ENCODE measurements at places on chromosomes 1 and 21.

- peak; percentile 82 for DNase-seq
Observed at GRCh38 chr1:172727956-172728603, 69.2 kb downstream of the FASLG start.

DNA sequence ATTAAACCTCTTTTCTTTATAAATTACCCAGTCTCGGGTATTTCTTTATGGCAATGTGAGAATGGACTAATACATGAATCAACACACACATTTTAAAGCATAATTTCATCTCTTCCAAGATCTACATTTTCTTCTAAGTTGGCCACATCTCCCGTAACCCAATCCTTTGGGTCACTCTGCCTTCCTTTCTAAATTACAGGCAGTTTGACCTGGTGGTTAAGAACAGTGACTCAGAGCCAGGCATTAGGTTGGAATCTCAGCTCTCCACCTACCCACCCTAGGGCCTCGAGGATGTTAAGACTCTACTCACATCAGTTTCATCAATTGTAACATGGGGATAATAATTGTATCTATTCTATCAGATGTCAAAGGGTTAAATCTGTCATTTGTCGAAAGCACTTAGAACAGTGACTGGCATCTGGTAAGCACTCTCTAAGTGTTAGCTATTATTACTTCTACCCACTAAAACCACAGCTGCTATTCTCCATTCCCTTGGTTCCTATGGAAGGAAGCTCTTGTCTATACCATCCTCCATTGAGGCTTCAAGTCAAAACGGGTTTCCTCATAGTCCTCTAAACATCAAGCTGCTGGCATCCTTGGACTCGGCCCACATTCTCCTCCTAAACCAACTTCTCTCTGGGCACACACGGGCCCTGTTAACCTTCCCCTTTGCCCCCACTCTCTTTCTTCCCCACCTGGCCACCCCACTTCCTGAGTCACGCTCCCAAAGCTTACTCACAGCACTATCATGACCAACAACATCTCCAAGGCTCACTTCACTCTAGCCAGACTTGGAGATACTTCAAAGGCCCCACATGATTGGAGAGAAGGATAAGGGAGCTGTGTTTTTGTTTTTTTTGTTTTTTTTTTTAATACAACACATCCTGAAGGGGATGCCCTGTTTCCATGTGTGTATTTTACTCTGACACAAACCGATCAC lies 116.9 kb downstream of the TGFBR3 start:
- DNase-seq: no peak

DNA sequence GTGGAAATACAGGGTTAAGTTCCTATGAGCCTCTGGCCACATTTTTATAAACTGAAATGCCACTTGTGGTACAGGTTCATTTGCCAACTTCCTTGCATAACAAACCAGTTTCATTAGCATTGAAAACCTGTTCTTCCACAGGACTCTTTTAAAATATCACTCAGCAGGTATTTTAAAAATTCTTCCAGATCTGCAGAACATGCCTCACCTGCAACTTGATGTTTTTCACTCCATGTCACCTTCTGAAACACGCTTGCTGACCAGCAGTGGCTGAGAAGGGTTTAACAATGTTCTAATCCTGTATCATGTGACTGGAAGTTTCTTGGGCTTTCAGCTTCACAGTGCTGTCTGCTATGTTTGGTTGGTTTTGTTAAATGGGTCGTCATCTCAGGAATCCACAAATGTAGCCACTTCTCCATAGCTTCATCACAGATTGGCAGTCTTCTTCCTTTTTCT lies 17.6 kb upstream of the CBR3 start:
- DNase-seq: no peak

- no peak for DNase-seq
Observed at GRCh38 chr1:86695400-86695799, 9.0 kb upstream of the SH3GLB1 start.

GRCh38 chr1:37932759-37933158 lies 14.1 kb downstream of the INPP5B start:
- DNase-seq: peak; percentile 38
